Osteocyte (in vitro differentiated cells): ENCODE measurements at places on chromosomes 6 and 20. TPM values are rescaled to one million over a fixed set of nuclear protein-coding genes. Genes with fewer than 3 reads are reported as not detected.
A peak's percentile ranks its signal among the peaks of the same experiment; 100 is the strongest.

- DNase-seq = no peak
- peaks cover 28% of the 10 kb centered on the region for H3K4me1 ChIP-seq
- no peak overlapping the region for H3K27ac ChIP-seq
- H3K4me3 ChIP-seq = no peak overlapping the region
- no peaks in the 10 kb centered on the region for H3K36me3 ChIP-seq
- no peaks in the 10 kb centered on the region for H3K27me3 ChIP-seq
These were observed 7.1 kb upstream of the LOC128125822 start for GRCh38 chr6:63565058-63565726.

DNA sequence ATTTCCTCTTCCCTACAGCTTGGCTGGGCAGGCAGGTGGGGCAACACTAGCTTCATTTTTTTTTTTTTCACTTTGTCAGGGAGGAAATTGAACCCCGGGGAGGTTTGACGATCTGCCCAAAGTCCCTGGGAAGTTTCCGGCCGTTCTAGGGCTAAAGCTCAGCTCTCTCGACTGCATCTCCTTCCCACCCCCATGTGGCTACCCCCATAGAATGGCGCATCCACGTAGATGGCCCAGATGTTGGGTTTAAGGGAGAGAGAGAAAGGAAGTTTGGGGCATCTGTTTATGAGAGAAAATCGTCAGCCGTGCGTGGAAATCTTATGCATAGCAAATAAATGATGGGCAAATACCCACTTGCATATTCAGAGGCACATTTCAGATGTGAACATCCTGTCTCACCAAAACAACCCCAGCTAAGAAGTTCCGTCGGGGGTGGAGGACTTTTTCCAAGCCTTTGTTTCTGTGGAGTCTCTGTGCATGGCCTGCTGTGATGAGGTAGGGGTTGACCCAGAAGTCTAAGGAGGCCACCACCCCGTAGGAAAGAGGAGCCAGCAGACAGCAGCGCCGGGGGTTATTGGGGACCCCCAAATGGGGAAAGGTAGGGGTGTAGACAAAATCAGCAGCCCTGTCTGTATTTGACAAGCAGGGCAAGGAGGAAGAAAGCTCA lies 40.5 kb upstream of the ZNF831 start:
- no peak overlapping the region for H3K27ac ChIP-seq
- peaks cover 2% of the 10 kb centered on the region for H3K27me3 ChIP-seq
- H3K4me3 ChIP-seq = no peak overlapping the region
- DNase-seq = no peak

DNA sequence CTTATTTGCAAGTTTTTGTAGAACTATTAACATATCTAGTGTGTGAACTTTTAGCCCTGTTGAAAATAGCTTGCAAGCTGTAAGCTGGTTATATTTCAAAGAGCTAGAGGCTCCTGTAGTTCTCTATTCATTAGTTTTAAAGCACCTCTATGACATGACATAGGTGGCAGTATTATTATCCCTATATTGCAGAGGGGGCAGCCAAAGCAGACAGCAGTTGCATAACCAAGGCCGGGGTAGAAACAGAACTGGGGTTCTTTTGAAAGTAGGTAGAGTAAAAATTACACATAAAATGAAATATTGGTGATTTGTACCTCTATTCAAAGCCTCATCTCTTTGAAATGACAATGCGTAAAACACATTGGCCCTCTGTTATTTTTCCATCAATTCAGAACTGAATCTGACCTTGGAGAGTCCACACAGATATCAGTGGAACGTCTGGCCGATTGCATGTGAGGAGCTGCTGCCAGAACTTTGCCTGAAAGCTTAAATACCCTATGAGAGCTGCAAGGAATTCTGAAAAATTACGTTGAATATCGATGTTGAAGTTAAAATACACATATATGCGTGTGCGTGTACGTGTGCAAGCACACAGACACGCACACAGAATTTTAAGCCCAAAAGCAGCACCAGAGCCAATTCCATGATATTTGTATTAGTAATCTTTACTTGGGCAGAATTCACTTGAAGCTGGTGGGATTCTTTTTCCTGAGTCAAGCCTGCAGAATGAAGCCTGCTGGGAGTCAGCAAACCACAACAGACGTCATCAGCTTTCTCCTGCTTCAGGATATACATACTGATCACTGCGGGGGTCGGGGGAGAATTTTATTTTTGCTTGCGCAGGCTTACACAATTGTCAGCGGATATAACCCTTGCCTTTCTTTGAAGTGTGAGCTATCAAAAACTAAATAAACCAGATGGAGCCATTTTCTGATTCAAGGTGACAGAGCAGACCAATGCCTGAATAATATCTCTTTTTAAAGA lies 163.2 kb downstream of the PDE7B start:
- H3K4me3 ChIP-seq = peak overlapping the region; percentile 62
- peaks cover 61% of the 10 kb centered on the region for H3K4me1 ChIP-seq
- no peak for DNase-seq
- H3K27ac ChIP-seq = peak overlapping the region; percentile 91

GRCh38 chr6:116682334-116682712 lies 1.3 kb downstream of the KPNA5 start:
- H3K4me3 ChIP-seq = peak overlapping the region; percentile 96
- H3K27ac ChIP-seq = peak overlapping the region; percentile 62
- no peaks in the 10 kb centered on the region for H3K27me3 ChIP-seq
- H3K36me3 ChIP-seq = peaks cover 6% of the 10 kb centered on the region
- no peak for DNase-seq

DNA sequence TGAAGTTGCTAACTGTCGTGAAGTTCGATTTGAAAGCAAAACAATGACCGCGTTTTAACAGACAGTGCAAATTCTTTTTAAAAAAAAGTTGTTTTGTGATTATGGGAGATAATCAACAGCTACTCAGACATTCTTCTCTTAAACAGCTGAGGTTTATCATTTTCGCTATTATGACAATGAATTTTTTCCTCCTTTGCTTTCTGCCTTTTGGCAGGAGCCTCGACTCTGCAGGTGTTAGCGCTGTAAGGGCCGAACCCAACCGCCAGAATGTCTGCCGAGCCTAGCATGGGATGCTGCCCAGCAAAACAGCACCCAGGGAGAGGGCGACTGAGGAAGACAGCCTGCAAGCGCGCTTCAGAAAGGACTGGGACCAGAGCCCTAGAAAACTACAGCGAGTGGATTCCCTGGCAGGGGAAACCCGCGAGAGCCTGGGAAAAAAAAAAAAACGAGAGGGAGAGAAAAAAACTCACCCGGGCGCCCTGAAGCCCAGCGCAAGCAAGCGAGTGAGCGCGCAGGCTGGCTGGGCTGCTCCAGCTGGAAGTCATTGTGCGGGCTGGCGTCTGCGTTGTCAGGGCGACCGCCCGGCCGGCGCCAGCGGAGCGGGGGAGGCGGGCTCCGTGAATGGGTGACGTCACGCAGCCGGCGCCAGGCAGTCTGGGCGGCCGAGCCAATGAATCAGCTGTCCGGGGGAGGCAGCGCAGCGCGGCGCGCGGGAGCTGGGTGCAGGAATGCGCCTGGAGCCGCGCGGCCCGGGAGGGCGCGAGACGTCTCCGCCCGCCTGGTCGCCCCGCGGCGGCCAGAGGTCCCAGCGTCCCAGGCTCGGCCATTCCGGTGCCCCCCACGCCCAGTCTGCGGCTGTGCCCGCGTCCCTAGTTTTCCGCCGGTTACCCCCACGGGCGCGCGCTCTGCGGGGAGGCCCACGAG lies 32.7 kb upstream of the ID4 start:
- H3K27me3 ChIP-seq = no peaks in the 10 kb centered on the region
- peak overlapping the region; percentile 96 for H3K27ac ChIP-seq
- no peaks in the 10 kb centered on the region for H3K36me3 ChIP-seq
- H3K4me1 ChIP-seq = peaks cover 15% of the 10 kb centered on the region

DNA sequence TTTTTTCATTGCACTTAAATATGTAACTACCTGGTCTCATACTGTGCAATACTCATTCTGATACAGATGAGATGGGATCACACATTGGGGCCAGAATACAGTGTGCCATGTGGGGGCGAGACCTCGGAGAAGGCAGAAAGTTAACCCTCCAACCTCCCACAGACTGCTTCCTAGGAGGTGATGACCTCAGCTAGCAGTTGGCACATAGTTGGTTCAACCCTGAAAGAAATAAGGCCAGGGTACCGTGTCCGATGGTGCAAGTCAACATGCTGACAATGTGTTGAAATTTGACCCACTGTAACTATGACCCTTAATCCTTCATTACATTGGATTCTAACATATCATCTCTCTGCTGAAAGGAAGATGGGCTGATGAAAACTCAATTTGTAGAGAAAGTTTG lies 61.9 kb downstream of the GJA10 start:
- peaks cover 13% of the 10 kb centered on the region for H3K27me3 ChIP-seq
- H3K4me3 ChIP-seq = no peak overlapping the region
- no peak overlapping the region for H3K27ac ChIP-seq
- DNase-seq = no peak
- no peaks in the 10 kb centered on the region for H3K36me3 ChIP-seq
- no peaks in the 10 kb centered on the region for H3K4me1 ChIP-seq

GRCh38 chr6:79672631-79673111 lies 41.5 kb downstream of the SH3BGRL2 start:
- H3K4me1 ChIP-seq = no peaks in the 10 kb centered on the region
- no peak overlapping the region for H3K4me3 ChIP-seq
- peaks cover 2% of the 10 kb centered on the region for H3K27me3 ChIP-seq

DNA sequence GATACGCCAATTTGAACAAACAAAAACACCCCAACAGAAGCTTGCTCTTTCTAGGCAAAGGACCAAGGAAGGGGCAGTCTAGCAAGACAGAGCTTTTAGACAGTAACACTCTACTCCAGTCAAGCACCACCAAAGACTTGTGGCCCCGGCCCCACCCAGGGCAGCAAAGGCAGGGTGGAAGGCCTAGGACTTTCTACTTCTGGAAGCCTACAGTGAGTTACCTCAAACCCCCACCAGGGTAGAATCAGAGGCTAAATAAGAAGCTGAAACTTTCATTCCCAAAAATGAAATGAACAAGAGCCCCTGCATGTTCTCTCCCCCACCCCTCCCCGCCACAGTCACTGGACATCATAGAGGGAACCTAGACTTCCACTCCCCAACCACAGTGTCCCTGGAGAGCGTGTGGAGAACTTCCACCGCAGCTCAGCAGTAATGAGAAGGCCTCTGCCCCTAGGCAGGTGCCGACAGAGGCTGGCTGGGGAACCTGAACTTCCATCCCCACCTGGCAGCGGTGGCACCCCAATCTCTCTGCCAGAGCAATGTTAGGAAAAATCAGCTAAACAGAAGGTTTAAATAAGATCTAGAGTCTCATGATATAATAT lies 40.0 kb downstream of the KATNA1 start:
- H3K27me3 ChIP-seq = no peaks in the 10 kb centered on the region
- peaks cover 13% of the 10 kb centered on the region for H3K36me3 ChIP-seq
- DNase-seq = no peak
- H3K4me3 ChIP-seq = no peak overlapping the region
- no peak overlapping the region for H3K27ac ChIP-seq

DNA sequence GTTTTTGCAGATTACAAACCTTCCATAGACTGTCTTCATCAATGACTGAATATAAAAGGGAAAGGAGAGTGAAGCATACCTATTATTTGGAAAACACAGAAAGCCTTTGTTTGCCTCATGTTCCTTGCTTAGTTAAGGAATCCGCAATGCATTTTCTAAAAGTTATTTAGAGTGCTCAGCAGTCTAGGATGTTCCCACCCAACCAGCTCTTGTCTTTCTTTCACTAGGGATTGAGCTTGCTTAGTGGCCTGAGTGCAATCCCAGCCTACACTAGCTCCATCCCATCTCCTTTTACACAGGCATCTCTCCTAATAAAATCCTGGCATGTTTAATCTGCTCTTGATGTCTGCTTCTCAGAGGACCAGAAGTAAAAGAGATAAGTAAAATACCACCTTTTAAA lies 850.5 kb upstream of the GJE1 start:
- DNase-seq = no peak
- H3K4me3 ChIP-seq = no peak overlapping the region
- no peak overlapping the region for H3K27ac ChIP-seq
- H3K4me1 ChIP-seq = peaks cover 3% of the 10 kb centered on the region

DNA sequence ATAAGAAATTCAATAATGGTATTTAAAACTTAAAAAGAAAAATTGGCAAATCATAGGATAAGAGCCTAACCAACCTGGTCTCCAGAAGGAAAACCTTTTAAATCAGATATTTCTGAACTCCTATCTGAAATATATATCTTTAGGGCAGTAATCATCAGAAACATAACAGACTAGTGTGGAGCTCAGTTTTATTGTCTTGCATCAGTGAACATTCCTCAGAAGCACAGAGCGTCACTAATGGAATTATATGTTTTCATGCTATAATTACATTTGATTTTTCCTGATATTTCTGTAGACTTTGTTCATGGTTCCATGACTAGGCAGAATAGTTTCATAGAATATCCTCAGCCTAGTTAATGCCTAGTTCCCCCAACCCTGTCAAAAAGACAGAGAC lies 262.2 kb downstream of the EYA4 start:
- no peak overlapping the region for H3K4me3 ChIP-seq
- H3K27ac ChIP-seq = peak overlapping the region; percentile 90
- no peak for DNase-seq
- H3K27me3 ChIP-seq = peaks cover 7% of the 10 kb centered on the region

GRCh38 chr6:129381885-129382284 lies 328.1 kb downstream of the ARHGAP18 start:
- no peak for DNase-seq
- H3K4me1 ChIP-seq = peaks cover 3% of the 10 kb centered on the region
- H3K36me3 ChIP-seq = no peaks in the 10 kb centered on the region
- H3K27me3 ChIP-seq = peaks cover 20% of the 10 kb centered on the region

CRISP3 gene
- total RNA-seq = not detected in 2 replicates
